ENCODE measurements at places on chromosomes 4 and X. TPM values are rescaled to one million over a fixed set of nuclear protein-coding genes. Genes with fewer than 3 reads are reported as not detected.

DNA sequence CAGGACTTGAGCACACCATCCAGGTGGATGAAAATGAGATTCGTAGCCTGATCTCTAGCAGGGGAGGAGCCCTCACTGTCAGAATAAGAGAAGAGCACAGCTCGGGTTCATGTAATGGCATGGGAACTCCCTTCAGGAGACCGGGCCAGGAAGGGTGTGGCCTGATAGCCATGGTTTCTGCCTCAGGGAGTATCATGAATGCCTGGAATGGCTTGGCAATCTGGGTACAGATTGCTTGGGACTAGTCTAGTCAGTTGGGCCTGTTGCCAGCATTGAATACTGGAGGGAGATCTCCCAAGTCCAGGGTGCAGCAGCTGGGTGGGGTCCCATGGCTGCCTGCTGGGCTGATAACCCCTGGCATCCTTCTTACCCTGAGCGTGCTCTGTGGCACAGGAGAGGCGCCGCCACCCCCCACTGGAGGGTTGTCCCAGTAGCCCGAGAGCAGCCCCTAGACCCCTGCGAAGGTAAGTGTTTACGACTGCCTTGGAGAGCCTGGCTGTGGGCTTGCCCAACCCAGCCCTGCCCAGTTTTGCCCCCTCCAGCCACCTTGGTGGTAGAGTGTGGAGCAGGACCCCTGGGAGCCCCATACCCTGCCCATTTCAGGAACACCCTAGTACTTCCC lies 298.8 kb downstream of the TEX13A start:
- DNase-seq = no peak

DNA sequence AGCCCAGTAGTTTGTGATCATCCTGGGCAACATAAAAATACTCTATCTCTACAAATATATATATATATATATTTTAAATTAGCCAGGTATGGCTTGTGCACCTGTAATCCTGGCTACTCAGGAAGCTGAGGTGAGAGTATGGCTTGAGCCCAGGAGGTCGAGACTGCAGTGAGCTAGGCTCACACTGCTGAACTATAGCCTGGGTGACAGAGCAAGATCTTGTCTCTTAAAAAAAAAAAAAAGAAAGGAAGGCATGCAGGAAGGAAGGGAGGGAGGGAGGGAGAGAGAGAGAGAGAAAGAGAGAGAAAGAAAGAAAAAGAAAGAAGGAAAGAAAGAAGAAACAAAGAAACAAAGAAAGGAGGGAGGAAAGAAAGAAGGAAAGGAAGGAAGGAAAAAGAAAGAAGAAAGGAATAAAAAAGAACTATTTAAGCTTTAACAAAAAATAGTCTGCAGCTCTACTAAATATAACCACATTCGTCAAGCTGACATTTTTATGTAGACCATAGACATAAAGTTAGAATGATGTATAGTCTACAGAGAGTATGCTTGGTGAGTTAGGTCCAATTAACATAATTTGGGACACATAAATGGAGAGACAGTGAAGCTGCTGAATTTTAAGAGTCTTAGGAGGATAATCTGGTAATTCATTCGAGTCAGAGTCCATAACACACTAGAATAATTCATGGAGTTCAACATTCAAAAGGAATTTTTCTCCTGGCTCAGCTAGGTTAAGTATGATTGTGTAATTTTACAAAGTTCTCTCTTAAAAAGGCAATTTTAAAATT lies 111.9 kb downstream of the GLRA3 start:
- no peak for DNase-seq

- DNase-seq = no peak
These were observed 78.1 kb downstream of the HTRA3 start for GRCh38 chr4:8347660-8348059.

DNA sequence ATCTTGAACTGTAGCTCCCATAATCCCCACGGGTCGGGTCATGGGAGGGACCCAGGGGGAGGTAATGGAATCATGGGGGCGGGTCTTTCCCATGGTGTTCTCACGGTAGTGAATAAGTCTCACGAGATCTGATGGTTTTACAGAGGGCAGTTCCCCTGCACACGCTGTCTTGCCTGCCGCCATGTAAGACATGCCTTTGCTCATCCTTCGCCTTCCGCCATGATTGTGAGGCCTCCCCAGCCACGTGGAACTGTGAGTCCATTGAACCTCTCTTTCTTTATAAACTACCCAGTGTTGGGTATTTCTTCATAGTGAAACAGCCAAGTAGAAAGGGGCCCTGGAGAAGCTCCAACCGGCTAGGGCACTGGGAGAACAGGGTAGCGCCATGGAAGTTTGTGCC lies 12.3 kb downstream of the CTAG1A start:
- DNase-seq = no peak

GPM6B gene
- total RNA-seq = 1.1 TPM
